CD4-positive, alpha-beta T cell treated with Interleukin-15 for 4 hours (primary cell): ENCODE measurements at places on chromosomes 16 and 17.

DNA sequence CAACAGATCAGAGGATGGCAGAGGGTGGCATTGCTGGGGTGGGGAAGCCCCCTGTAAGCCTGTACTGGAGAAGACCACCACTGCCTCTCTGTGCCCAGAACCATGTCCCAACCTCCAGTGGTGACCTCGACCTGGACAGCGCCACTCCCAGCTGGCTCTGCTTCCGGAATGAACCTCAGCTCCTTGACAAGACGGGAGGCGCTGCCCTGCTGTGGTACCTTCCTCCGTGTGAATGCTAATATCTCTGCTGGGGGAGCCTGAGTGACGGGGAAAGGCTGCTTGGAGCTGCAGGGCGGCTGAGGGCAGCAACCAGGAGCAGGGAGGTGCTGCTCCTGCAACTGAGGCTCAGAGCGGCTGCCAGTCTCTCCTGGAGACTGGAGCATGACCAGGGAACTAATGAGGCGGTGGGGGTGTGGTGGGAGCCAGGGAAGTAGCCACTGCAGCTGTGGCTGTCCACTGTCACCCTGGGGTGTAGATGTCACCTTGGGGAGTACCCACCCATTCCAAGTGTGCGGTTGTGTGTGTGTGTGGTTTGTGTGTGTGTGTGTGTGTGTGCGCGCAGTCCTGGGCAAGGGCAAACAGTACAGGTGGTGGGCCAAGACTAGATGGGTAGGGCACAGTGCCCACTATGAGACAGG is 6.2 kb downstream of the PRCD start:
- no peak for DNase-seq

- DNase-seq: peak; percentile 51
Measured at GRCh38 chr17:68431661-68432071, 25.6 kb downstream of the WIPI1 start.

GRCh38 chr16:23987443-23987842 is 151.7 kb downstream of the PRKCB start:
- DNase-seq: no peak

DNA sequence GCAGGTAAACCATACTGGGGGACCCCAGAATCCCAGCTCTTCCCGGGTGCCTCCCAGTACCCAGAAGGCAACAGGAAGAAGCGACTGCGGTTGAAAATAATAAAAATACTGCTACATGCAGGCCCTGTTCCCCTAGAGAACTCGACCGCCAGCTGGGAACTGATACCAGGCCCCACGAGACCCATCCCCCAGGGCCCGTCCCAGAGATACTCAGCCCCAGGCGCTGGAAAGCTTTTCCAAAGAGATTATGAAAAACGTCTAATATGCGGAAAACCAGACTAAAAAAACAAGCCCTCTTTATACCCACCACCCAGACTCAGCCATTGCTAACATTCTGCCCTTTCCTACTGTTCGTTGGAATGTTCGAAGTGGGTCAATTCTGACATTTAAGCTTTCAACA is 12.9 kb upstream of the MEAK7 start:
- DNase-seq: no peak

GRCh38 chr17:75047398-75048098 is 523 bp downstream of the KCTD2 start:
- no peak for DNase-seq

- no peak for DNase-seq
Measured at GRCh38 chr17:11909348-11909747, 87.9 kb downstream of the ZNF18 start.

DNA sequence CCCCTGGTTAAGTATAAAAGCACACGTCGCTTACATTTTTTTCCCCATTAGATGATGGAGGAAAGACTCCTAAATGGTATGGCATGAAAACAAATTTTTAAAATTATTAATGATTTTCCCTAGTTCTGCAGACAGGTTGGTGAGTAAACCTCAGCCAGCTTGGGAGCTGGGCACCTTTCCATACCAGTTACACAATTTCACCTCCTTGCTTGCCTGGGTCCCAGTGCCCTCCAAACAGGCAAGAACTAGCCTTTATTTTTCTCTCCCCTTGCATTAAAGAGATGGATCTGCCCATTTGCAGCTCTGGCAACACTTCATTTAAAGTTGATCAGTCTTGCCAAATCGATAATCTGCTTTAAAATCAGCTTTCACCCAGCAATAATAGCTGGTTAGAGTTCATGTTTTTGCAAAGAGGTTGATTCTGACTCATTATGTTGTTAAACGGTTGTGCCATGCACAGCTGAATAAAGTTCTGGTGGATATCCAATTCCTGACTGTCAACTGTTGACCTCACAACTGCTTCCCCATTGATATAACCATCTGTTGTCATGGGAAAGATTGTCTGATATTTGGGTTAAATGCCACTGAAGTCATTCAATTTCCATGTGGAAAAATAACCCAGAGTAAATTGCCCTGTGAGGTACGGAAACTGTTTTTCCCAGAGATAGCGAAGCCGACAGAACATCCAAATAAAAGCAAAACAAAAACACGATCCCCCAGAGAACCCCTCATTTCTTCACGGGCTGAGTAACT is 1.3 kb downstream of the C17orf58 start:
- no peak for DNase-seq

- DNase-seq: no peak
Measured at GRCh38 chr16:81319221-81319912, 4.6 kb downstream of the GAN start.

DNA sequence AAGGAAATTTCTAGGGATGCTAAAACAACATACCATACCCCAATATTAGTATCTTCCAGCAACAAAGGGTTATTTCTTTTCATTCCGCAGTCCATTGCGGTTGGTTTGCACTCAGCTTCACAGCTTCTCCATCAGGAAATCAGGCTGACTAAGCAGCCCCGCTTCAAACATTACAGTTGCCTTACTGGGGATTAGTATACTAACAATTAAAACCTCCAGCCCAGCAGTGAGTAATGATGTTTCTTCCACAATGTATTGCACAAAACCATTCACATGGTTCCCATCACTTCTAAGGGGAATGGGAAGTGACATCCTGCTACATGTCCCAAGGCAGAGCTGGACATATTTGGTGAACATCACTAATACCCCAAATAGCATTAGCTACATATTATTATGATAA is 1384.9 kb downstream of the CDH8 start:
- DNase-seq: no peak

GRCh38 chr16:35221482-35222185 is 1762.2 kb downstream of the TP53TG3F start:
- DNase-seq: no peak

- DNase-seq: no peak
Measured at GRCh38 chr17:77526728-77527350, 386.1 kb downstream of the SEC14L1 start.

GRCh38 chr16:1120577-1120941 is 24.5 kb upstream of the C1QTNF8 start:
- no peak for DNase-seq

- DNase-seq: no peak
Measured at GRCh38 chr17:21524211-21524591, 148.0 kb downstream of the KCNJ12 start.

- DNase-seq: no peak
Measured at GRCh38 chr17:76087531-76087930, 8.5 kb downstream of the ZACN start.

GRCh38 chr16:12434567-12434966 is 369.1 kb downstream of the CPPED1 start:
- no peak for DNase-seq

DNA sequence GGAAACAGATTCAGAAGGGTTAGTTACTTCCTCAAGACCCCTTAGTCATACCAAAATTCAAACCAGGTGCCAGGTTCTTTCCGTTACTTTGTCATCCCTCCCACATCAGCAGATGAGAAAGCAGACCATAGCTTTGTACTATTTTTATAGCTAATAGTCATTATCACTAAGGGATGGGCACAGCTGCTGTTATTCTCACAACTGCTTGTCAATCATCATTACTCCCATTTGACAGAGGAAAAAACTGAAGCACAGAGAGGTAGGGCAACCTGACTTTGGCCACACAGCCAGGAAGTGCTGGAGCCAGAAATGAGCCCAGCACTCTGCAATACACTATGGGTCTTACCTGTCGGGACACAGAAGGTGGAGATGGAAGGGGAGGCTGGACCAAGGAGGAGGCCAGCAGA is 30.0 kb downstream of the TEKT5 start:
- no peak for DNase-seq

- no peak for DNase-seq
Measured at GRCh38 chr16:27285676-27286196, 17.2 kb upstream of the NSMCE1 start.

GRCh38 chr16:11105038-11105903 is 150.7 kb downstream of the SOCS1 start:
- peak; percentile 74 for DNase-seq
